ENCODE measurements at places on chromosomes 13 and 19.

- DNase-seq, result no peak
Observed at GRCh38 chr13:26722321-26722720, 38.3 kb downstream of the GPR12 start.

DNA sequence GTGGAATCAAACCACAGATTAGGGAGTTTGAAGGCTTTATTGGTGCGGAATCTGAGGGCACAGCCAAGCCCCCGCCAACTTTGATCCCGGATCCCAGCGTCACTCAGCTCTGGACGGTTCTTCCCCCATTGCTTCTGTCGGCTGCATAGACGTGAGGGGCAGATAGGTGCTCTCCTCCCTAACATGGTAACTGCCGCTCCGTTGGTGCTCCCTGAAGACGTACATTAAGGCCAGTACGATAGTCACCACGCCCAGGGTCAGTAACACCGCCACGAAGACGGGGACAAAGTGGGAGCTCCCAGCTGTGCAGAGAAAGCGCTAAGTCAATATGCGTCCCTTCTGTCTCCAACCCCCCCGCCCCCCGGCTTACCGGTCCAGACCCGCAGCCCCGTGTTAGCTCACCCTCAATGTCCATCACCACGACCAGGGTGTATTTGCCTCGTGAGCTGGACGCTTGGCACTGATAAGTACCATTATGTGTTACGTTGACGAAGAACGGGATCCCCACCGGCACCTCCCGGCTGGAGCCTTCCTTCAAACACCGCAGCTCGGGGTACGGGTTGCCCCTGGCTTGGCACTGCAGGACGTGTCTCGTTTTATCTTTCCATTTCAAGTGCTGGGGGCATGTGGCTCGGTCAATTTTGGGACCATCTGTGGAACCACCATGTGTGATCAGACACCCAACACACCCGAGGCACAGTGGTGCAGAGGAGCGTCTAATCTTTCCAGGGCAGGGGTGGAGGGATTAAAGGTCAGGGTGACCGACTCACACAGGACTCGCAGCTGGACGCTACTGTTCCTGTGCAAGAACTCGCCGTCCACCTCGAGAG lies 644 bp upstream of the RAVER1 start:
- DNase-seq, result no peak

- DNase-seq, result no peak
Observed at GRCh38 chr19:36527873-36528193, 238 bp downstream of the ZNF260 start.

DNA sequence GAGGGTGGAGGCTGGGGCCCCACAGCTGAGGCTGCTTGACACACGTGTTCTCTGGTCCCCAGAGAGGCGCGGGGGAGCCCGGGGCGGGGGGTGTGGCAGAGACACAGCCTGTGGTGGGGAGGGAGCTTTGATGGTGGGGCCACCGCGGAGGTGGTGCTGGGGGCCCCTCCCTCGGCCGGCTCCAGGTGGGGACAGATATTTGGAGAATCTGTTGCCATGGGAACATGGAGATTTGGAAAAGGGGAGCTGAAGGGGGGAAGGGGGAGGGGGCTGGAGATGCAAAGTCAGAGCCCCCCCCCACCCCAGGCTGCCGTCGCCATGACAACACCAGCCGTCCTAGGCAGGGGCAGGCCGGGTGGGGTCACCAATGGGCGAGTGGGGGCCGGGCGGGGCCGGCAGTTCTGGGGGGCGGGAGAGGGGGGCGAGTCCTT lies 1.2 kb downstream of the PRKCG start:
- no peak for DNase-seq

- DNase-seq, result no peak
Observed at GRCh38 chr19:39415111-39416046, 2.9 kb downstream of the PLEKHG2 start.

DNA sequence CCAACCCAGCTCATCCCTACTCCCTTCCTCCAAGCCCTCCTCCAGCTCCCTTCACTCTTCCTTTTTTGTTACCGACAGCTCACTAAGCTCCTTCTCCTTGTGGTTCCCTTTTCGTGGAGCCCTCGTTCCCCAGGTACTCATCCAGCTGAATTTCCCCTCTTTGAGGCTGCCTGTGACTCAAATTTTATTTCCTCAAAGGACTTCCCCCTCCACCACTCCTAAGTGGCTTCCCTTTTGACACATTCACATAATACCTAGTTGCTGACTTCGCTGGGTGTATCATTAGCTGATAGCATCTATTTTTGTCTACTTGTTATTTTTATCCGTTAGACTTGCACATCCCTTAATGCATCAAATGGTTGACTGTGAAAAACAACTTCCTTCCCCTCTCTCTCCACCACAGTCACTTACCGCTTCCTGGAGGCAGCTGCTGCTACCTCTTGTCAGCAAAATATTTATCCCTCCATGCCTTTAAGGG lies 14.5 kb downstream of the FFAR2 start:
- DNase-seq, result no peak

DNA sequence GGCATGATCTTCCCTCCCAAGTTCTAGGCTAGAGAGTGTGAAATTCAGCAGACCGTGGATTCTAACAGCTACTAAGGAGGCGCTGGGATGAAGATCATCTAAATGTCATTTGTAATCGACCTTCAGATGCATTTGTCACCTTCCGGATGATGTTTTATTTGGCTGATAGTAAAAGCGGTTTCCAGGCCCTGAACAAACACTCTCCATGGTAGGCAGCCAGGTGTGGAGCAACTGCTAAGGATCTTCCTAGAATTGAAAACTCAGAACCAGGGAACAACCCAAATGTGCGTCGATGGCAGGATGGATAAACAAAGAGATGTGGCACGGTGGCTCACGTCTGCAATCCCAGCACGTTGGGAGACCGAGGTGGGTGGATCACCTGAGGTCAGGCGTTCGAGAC lies 107.2 kb upstream of the CACNA1A start:
- DNase-seq, result no peak

DNA sequence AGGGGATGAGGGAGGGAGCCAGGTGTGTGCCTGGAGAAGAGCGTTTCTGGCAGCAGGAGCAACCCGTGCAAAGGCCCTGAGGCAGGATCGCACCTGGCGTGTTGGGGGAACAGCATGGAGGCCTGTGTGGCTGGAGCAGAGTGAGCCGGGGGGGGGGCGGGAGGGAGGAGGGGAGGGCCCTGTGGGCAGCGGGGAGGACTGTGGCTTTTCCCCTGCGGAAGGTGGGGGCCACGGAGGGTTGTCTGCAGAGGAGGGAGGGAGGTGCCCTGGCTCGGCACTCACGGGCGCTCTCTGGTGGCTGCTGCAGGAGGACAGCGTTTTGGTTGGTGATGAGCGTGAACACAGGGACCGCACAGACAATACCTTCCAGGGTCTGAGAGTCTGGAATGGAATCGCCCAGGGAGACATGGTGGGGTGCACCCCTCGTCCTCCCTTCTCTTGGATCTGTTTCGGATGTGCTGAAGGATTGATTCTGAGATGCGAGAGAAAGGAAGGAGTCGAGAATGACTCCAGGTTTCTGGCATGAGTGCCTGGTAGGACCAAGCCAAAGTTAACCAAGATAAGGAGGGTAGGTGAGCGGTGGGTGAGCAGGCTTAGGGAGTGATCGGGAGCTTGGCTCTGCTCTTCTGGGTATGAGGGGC lies 6.5 kb downstream of the RAB11B start:
- peak; percentile 54 for DNase-seq

DNA sequence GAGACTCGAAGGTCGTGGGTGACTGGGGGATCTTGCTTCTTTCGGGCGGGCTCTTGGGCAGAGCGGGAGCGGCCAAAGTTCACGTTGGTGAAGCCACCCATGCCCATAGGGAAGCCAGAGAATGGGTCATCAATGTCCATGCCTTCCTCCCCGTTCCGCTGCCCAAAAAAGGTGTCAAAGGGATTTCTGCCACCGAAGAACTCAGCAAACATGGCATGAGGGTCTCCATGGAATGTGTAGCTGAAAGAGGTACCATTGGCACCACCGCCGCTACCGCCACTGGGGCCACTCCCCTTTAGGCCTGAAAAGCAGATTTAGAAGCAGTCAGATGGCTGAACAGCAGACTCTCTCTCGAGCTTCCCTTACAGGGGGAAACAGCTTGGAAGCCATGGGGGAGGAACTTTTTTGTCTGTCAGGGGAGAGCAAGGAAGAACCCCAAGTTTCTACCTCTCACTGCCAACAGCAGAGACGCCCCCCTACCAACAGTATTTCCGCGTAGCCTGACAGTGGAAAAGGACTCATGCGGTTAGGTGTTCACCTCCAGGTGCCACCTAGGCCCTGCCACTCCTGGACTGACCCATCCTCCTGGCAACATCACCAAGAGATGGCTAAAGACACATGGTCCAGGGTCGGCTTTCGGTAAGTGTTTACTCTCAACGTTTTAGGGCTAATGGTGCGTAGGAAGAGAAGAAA lies 1.3 kb downstream of the DNAJB1 start:
- peak; percentile 15 for DNase-seq

DNA sequence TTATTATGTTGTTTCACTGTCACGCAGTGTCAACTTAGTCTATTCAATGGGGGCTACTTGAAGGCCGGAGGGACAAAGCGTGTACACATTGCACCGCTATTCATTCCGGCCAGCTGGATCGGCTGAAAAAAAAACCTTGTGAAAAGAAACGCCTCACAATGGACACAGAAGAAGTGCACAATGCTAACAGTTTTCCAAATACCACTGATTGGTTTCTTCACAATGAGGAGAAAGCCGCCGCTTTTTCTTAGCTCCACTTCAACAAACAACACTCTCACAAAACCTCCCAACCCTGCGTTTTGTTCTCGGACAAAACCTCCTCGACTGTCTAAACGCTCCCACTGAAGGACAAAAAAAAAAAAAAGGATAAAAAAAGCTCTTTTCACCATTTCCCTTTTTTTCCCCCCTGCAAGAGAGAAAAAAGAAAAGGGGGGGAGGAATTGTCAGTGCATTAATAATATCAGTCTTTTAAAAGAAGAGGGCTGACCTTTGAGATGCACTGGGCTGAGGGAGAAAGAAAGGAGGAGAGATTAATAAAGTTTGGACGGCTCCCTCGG lies 5.4 kb downstream of the SOX21 start:
- DNase-seq, result no peak

DNA sequence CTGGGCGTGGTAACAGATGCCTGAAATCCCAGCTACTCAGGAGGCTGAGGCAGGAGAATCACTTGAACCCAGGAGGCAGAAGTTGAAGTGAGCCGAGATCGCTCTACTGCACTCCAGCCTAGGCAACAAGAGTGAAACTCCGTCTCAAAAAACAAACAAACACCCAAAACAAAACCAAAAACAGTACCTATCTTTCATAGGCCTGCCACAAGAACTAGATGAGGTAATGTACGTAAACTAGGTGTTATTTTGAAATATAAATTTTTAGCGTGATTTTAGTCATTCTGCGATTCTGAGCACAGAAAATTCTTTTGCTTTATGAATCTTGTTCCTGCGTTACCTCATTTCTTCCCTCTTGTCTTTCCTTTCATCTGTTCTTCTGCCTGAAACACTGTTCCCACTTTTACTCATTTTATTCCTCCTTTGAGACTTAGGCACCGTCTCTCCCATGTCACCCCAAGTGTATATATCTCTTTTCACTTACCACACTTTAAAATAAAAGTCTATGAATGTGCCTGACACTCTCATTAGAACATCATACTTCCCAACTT lies 238.2 kb upstream of the HTR2A start:
- no peak for DNase-seq

DNA sequence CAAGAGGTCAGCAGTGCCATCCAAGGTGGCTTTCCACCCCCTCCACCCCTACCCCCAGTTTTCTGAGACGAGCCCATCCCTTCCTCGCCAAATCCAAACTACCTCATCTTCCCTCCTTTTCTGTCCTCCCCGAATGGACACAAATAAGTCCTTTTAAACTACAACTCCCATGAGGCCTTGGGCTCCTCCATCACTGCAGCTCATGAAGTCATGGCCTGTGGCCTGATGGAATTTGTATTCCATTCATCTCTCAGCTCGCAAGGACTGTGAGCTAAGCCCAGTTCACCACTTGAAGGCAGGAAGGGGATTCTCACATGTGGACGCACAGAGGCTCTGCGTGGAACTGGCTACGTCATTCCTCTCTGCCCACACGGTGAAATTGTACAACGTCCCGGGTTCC lies 12.5 kb downstream of the PTPRH start:
- peak; percentile 23 for DNase-seq

DNA sequence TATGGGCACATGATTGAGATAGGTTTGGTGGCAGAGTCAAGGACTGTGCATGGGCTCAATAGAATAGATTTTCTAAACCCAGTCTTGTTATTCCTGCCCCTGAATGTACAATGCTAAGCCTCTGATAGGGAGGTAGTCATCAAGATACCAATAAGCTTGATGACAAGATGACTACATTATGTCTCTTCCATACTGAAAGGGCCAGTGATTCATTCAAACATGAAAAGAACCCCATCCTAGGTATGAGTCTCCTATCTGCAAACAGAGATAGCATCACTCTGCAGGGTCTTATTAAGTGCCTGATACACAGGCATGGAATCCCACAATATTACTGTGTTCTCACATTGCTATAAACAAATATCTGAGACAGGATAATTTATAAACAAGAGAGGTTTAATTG lies 40.3 kb upstream of the UFM1 start:
- DNase-seq, result no peak

DNA sequence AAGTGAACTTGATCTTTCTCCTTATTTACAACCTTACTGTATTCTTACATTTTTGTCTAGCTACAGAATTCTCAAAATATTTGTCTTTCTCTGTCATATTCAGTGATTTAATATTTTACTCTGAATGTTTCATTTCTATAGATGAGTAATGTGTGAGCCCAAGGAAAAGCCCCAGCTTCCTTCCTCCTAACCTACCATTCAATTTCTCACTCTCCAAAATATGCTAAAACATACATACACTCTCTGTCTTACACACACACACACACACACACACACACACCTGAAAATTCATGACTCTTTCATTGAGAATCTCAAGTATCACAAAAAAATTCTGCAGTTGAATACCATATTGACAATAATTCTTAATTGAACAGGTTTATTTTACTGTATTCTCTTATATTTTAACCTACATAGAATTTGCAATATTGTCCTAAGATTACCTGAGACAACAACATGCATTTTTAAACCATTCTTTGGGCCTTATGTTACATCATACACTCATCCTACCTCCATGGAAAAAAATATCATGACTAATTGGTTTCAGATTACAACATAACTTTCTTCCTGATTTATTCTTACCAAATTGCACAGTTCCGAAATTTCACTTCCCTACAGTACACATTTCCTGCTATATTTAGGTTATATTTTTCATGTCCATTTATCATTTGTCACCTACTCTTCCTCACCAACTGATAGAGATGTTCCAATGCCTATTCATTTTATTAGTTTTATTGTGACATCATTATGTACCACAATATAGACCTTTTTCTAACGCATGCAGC lies 1965.6 kb upstream of the PCDH20 start:
- no peak for DNase-seq
